Sciatic nerve (tissue), 2 donors: ENCODE measurements at places on chromosomes 3 and 15. TPM values are rescaled to one million over a fixed set of nuclear protein-coding genes. Genes with fewer than 3 reads are reported as not detected.

Gene ANP32A
- total RNA-seq, result 90.3 TPM

Gene VIPR1
- 5.8 TPM for total RNA-seq

Gene NCEH1
- total RNA-seq, result 10.1 TPM

Gene C2CD4A
- not detected for total RNA-seq

Gene TMEM212
- total RNA-seq, result not detected

Gene SMCO1
- total RNA-seq, result not detected

Gene NEDD4
- 25.1 TPM for total RNA-seq

Gene TEX55
- not detected for total RNA-seq

Gene CPEB1
- 27.1 TPM for total RNA-seq

Gene UCN2
- total RNA-seq, result not detected

Gene IQCF5
- not detected for total RNA-seq
